Stimulated activated CD8-positive, alpha-beta memory T cell treated with anti-CD3 and anti-CD28 coated beads, Interleukin-4, amount 100 ng/mL, for 1 hour (primary cell): ENCODE measurements at places on chromosomes 3 and 15.

- DNase-seq, result no peak
Measured at GRCh38 chr3:25594007-25594502, 70.7 kb downstream of the TOP2B start.

DNA sequence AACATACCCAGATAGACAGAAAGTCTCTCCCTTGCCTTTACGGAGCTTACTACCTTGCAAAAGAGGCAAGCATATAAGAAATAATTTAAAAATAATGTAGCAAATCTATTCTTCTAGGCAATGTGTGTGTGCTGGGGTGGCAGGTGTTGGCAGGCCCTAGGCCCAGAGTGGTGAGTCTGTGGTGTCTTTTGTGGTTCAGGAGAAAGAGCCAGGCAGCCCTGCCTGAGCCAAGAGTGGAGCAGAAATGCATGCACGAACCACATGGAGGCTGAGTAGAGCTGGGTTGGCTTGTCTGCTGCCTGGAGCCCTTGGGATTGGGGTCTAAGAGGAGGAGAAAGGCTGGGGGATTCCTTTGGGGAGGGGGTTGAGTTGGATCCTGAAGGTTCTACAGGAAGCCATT lies 70.2 kb upstream of the MYZAP start:
- no peak for DNase-seq

DNA sequence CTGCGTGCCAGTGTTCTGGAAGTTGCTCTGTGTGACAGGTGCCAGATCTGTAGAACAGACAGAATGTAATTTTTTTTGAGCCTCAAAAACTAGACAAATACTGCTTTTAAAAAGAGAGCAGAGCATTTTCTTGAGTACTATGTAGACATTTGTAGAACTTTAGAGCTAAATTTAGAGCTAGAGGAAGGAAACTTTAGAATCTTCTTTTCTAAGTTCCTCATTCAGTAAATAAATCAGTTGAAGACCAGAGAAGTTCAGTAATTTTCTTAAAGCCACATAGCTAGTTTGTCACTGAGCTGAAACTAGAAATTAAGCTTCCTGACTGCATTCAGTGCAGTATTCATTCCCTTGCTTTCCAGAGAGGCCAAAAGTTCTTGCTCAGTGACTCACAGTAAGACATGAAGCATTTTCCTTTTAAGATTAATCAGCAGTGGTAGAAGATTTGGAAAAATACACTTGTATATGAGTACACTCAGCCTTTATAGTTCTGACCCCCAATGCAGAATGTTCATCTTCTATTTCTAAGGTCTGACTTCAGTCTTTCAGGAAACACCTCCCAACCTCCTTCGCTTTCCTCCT lies 83.6 kb upstream of the TSEN2 start:
- no peak for DNase-seq

GRCh38 chr15:45441686-45442085 lies 63.3 kb upstream of the GATM start:
- DNase-seq, result no peak

DNA sequence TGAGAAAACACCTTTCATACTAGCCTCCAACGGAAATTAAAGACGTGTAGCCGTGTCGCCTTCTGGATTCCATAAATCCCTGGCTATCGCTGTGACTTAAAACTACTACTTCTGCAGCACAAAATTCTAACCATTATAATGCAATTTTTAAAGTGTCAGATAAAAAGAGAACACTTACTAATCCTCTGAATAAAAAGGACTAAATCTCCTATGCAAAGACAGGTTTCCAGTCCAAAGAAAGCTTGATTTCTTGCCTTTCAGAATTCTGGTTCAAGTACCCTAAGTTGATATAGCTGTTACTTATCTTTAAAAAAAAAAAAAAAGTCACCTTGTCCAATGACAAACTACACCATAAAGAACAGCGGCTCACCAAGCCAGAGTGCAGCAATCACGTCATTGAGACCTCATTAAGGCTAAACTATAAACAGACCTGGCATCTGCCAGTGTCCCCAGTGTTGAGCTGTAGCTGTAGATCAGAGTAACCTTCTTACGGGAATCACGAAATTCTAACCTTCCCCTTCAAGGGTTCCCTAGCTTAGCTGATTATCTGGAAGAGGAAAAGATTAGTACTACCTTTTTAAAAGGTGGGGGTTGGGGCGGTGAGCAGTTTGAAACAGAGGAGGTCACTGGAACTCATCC lies 2.2 kb downstream of the ABCC5 start:
- DNase-seq, result no peak
